ENCODE measurements at places on chromosomes 11 and 22. TPM values are rescaled to one million over a fixed set of nuclear protein-coding genes. Genes with fewer than 3 reads are reported as not detected.

Gene ARHGAP20
- 20.6 TPM for total RNA-seq

Gene DCDC1
- total RNA-seq = not detected

Gene OR52E8
- total RNA-seq = not detected

Gene C11orf42
- total RNA-seq = not detected

Gene CDC42EP2
- 88.4 TPM for total RNA-seq

Gene MAPK8IP1
- total RNA-seq = 4.2 TPM

GRCh38 chr11:11022125-11022730 is 164.4 kb upstream of the ZBED5 start:
- no peak for DNase-seq

GRCh38 chr11:117973503-117973860 is 12.7 kb upstream of the IL10RA start:
- DNase-seq = no peak

- no peak for DNase-seq
Observed at GRCh38 chr22:40425082-40425481, 54.7 kb downstream of the SGSM3 start.

GRCh38 chr11:78311702-78312371 is 105.8 kb downstream of the GAB2 start:
- DNase-seq = no peak

- DNase-seq = no peak
Observed at GRCh38 chr11:34267013-34267412, 90.8 kb downstream of the ABTB2 start.

DNA sequence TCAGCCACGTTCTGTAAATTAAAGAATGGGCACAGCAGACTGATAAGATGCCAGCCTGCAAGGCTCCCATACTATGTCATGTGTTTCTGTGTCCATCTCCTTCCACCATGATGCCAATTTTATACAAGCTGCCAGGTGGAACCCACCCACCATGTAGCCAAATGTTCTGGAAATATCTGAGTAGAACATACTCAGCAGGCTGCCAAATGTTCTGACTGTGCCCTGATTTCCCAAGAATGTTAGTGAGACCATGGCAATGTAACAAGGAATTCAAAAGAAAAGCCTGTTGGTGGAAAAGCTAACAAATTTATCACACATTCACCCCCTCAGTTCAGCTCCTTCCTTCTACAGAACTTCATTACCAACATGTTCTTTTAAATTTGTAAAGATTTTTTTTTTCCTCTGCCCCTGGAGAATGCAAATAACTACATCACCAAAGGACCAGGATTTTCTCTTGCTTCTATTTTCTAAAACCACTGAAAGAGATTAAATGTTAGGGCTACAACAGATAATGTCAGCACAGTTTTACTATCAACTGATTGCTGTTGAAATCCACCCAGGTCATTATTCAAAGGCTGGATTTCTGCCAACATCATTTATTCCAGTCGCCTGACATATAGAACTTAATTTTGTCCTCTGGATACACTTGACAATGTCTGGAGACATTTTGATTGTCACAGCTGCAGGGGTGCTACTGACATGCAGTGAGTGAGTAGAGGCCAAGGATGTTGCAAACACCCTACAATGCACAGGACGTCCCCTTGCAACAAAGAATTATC is 3.1 kb downstream of the DMC1 start:
- DNase-seq = no peak

- DNase-seq = no peak
Observed at GRCh38 chr11:107631043-107631442, 40.1 kb downstream of the ELMOD1 start.

- no peak for DNase-seq
Observed at GRCh38 chr22:25114369-25115362, 85.0 kb upstream of the CRYBB3 start.

DNA sequence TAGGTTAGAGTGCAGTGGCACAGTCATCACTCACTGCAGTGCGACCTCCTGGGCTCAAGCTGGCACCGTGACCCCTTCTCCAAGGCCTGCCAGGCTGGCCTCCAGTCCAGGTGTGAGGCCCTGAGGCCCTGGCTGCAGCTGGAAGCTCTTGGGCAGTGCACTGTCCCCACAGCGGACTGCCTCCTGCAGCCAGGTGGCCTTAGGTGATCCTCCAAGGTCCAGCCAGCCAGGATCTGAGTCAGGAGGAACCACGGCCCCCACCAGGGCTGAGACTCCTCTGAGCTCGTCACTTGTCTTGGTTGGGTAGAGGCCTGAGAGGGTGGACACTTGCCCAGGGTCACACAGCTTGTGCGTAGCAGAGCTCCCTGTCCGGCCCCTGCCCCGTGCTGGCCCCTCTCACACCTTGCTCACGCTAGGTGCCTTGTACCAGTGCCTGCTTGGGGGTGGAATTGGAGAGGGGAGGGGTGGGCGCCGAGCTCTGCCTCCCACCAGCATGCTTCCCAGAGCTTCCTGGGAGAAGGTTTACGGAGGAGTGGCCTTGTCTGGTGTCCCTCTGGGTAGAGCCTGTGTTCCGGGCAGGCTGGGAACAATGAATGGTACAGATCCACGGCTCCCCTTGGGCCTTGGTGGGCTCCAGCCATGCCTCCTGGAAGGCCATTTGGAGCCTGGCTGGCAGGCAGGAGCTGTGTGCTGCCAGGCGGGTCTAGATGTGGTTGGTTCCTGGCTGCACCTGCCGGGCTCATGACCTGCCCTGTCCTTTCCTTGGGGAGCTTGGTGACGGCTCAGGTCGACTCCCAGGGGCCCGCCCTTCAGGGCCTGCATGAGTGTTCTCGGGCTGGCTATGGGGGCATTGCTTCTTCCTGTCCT is 20.6 kb downstream of the KCNQ1 start:
- DNase-seq = peak; percentile 88

DNA sequence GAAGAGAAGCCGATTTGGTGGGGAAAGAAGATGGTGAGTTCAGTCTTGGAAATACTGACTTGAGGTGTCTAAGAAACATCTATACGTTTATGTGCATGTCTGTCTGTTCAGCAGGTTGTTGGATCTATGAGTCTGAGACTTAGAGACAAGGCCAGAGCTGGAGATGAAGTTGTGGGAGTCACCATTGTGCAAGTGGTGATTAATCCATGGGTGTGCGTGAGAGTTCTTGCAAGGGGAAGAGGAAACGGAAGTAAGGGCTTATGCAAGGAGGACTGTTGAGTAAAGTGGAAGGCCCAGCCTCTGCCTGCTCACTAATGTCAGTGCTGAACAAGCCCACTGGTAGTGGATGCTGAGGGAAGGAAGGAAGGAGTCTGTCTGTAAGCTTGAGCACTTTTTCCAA is 9.7 kb downstream of the TMEM45B start:
- DNase-seq = no peak

- DNase-seq = no peak
Observed at GRCh38 chr11:62260261-62260953, 9.6 kb upstream of the SCGB2A2 start.

GRCh38 chr11:86063536-86063935 is 5.3 kb downstream of the PICALM start:
- no peak for DNase-seq

DNA sequence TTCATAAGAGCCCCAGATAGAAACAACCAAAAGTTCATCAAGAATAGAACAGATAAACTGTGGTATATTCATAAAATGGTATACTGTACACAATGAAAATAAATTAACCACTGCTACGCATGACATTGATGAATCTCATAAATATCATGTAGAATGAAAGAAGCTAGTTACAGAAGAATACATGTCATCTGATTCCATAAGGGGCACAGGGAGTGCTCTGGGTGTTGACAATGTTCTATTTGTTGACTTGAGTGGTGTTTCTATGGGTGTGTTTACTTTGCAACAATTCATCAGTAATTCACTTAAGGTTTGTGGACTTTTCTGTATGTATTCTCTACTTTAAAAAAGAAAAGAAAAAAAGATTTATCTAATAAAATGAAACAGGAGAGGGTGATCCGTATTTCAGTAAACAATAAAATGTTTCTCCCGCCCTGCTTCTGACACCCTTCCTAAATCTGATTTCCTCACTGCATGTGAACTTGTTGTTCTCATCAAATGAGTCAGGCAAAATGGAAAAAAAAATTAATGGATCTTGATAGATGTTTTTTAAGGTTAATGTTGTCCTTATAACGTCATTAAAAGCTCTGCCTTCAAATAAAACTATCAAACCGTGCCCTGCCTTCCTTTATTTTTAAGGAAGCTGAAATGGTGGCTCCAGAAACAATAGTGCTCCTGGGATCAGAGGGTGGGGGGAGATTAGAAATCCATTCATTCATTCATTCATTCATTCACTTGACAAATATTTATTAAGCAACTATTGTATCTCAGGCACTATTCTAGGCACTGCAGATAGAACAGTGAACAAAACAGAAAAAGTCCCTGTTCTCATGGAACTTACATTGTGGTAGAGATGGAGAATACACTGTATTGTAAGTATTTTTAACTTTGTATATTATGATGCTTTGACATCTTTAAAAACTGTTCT is 77.2 kb upstream of the CD44 start:
- DNase-seq = no peak

GRCh38 chr11:9060700-9061111 is 30.7 kb downstream of the SCUBE2 start:
- DNase-seq = no peak

DNA sequence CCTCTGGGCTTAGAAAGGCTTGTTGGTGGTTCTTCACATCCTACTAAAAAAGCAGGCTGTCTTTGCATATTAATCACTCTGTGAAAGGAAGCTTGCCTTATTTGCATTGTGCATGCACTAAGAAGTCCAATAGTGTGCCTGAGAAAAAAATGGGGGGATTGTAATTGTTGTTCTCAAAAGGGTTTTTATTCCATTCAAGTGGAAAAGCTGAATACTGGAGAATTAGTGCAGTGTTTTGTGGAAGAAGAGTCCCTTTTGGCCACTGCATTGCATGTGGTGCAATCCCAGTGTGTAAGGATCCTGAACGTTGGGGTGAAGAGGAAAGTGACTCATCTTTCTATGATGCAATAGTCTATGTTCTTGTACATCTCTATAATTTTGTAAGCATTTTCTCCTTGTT is 16.5 kb downstream of the NCAM1 start:
- no peak for DNase-seq

DNA sequence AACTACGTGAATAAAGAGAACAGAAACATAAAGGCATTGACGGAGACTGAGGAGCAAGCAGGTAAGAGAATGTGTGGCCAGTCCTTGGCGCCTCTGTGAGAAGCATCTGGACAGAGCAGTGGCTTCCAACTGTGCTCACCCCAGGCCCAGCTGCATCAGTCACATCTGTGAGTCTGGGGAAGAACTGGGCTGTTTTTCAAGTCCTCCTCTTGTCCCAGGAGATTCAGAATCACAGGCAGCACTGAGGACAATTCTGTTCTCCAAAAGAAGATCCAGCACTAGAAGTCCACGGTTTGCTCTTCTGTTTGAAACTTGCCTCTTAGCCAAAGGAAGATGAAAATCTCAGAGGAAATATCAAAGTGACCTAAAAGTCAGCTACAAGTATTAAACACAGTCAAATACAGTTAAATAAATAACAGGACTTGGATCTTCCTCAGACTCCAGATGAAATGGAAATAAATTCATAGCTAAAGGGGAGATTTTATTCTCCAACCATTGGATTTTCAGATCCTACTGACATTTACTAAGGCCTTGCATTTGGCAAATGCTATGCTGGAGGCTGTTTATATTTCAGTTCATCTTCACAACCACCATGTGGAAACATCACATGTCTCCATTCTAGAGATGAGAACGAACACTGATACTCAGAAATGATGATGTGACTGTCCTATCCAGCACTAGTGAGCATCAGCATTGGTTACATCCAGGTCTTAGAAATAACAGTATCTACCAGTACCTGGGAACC is 14.1 kb downstream of the FAM181B start:
- no peak for DNase-seq

- DNase-seq = no peak
Observed at GRCh38 chr11:77687088-77687487, 49.5 kb upstream of the CLNS1A start.

DNA sequence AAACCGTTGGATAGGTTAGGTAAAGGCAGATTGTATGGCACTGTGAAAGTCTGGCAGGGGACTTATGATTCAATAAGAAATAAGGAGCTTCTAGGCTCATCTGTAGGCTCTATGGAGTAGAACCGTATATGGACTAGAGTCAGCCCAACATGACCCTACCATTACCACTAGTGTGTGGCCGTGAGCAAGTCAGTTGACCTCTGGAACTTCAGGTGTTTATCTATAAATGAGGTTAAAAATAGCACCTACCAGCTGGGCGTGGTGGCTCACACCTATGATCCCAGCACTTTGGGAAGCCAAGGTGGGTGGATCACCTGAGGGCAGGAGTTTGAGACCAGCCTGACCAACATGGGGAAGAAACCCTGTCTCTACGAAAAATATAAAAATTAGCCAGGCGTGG is 4.4 kb downstream of the HINFP start:
- peak; percentile 30 for DNase-seq

All from mesenteric fat pad (tissue), 1 donor.